Kidney glomerular epithelial cell (primary cell): ENCODE measurements at places on chromosomes 5 and 9.

GRCh38 chr9:14348373-14349145 lies 34.6 kb upstream of the NFIB start:
- no peak for DNase-seq

- DNase-seq = no peak
These were observed 100.7 kb downstream of the CDC42SE2 start for GRCh38 chr5:131364507-131365050.

- DNase-seq = peak; percentile 50
These were observed 132.9 kb upstream of the CHD1 start for GRCh38 chr5:99061711-99062110.

- DNase-seq = no peak
These were observed 101.7 kb upstream of the SARDH start for GRCh38 chr9:133839822-133840329.

DNA sequence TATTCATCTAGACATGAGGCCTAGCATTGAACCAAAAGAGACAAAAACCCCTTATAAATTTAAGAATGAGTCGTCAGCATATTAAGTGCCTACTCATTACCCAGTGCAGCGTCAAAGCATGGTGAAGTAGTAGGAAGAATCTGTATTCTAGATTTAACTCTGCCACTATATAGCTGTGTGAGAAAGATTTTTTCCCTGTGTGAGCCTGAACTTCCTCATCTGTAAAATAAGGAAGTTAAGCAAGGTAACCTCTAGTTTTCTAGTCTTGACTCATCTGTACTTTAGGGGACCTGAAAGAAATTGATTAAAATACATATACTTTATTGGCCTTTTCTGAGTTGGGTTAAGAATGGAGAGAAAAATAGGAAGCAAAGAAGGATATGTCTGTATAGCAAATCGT lies 82.1 kb upstream of the RUSC2 start:
- DNase-seq = no peak
